ENCODE measurements at places on chromosomes 6 and 20.

- DNase-seq, result no peak
Observed at GRCh38 chr20:59182401-59183044, 18.9 kb downstream of the ZNF831 start.

- DNase-seq, result no peak
Observed at GRCh38 chr6:110147870-110148269, 31.6 kb downstream of the WASF1 start.

DNA sequence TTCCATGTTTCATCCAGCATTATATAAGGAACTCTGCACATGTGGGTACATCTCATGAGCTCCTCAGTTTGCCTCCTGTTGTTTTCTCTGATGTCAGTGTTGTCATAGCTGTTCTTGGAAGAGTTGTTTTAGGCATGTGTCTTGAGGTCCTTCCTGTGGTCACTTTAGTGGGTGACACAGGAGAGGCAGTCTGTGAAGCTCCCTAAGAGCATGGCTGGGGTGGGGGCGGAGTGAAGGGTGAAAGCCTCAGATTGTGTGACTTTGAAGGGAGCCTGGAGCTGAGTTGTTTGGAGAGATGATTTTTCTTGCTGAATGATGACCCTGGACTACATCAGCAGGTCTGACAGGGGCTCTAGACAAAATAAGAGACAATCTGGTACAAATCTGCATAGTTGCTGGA lies 37.7 kb downstream of the PPP1R14C start:
- DNase-seq, result no peak

- DNase-seq, result no peak
Observed at GRCh38 chr6:130158056-130158455, 64.7 kb downstream of the SAMD3 start.

DNA sequence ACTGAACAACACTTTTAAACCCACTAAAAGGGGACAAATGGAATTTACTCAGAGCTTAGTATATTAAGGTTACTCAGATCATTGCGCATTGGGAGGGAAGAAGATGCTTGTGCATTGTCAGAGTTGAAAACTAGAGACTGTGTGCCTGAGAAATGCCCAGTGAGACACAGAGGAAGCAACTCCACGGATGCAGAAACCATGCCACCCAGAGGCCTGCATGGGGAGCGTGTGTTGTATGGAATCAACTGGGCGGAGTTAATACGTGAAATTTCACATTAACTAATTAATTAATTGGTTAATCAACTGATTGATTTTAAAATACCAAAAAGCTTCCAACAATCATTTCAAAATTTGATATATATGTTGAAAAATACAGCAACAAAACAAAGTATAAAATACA lies 391.6 kb downstream of the PLCB1 start:
- DNase-seq, result no peak

DNA sequence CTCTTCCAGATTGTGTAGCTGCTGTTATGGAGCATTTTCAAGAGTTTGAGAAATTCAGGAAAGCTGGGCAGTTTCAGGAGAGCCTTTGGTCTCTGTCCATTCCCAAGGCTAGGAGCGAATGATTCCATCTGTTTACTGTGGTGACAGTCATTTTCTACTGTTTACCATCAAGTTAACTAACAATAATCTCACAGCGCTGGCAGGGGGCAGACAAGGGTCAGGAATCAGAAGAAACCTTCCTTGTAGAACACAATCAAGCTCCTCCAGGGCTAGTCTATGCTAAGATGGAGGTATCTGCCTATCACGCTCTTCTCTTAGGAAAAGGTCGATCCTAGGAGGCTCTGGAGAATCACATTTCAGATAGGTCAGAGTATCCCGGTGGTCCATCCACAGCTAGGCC lies 293.9 kb downstream of the KIF16B start:
- no peak for DNase-seq

DNA sequence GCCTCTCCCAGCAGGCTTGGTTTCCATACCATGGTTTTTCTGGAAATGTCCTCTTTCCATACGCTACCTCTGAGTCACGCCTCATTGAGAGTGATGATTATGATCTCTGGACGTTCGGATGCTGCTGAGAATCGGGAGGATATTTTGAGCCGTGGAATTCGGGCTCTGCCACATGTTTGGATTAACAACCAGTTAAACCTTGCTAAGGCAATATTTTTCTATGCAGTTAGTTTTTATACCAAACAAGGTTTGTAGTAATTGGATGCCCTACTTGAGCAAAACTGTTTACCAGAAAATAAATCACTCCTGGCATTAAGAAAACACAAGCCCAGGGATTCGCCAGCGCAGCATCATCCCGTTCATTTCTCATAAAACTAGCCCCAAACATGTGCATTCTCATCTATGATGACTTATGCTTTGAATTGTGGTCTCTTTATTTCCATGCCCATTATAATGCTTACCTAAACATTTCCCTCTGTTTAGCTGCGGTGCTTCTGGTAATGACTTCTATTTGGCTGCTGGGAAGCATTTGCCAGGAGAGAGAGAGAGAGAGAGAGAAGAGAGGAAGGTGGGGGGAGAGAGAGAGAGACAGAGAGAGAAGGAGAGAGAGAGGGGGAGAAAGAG lies 198.9 kb downstream of the CLIC5 start:
- no peak for DNase-seq

- no peak for DNase-seq
Observed at GRCh38 chr20:20211274-20211987, 156.5 kb upstream of the INSM1 start.

GRCh38 chr6:56718236-56718635 lies 75.5 kb upstream of the DST start:
- DNase-seq, result no peak

DNA sequence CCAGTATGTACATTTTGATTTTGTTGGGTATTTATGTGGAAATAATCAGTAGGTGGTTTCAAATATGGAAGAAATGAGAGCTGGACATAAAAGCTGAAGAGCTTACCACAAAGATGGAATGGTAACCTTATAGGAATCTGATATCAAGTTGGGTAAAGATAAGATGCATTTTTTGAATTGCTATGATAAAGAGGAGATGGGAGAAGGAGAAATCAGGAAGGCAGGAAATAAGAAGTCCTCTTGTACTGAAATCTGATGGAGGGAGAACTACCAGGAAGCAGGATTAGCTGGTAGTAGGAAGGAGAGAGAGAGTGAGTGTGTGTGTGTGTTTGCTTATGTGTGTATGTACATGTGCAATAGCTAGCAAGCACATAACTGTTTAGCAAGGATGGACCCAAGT lies 468.4 kb downstream of the PHF3 start:
- no peak for DNase-seq

- no peak for DNase-seq
Observed at GRCh38 chr6:46773201-46773855, 19.9 kb upstream of the MEP1A start.

DNA sequence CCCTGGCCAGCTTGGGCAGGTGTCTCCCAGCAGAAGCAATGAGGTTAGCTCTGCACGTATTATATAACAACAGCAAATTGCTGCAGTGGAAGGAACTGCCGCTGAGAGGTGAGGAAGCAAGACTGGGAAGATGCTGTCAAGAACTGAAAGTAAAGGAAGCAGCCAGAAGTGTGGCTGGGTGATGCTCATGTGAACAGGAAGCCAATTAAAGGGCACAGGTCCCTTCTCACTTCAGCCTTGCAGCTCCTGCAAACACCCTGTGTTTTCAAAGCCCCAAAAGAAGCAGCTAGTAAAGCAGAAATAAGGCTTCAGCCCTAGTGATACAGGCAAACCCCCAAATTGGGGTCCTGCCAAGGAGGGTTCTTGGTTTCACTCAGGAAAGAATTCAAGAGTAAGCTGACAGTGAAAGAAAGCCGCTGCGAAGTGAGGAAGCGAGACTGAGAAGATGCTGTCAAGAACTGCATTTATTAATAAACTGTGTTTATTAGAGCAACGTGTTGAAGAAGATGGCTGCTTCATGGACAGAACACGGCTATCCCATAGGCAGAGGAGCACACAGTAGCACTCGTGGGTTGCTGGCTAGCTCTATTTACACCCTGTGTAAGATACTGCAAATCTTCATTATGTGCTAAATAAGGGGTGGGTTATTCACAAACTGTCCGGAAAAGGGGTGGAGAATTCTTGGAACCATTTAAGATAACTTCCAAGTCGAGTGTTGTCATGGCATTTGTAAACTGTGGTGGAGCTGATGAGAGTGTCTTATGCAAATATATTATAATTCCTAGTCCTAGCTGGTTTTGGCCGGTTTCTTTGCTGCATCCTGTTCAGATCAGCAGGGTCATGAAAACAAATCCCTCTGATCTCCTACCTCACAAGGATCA lies 152.2 kb downstream of the LINC00237 start:
- DNase-seq, result no peak

DNA sequence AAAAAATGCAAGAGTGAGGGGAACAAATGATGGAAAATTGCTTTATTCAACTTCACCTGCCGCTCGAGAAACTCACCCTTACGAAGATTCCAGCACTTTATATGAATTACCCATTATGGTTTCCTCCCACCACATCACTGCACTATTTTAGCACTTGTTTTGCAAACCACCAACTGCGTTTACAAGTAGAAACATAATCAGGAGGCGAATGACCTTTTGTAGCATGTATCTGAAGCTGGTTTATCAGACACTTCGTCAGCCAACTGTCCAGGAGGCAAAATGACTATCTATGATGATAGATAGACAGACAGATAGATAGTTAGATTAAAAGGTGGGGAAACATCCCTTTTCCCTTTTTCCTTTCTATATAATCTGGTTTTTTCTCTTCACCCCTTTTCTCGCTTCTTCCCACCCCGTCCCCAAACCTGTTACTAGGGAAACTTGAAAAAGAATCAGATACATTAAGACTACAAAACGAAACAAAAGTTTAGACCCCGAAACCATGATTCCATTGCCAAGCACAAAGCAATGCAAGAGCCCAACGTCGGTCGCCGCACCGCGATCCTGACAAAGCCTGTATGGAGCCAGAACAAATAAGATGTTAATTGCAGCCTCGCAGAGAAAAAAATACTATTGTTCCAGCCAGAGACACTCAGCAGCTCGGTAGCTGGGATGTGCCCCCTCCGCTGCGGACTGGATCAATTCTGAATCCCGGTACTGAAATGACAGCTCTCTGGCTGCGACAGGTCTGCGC lies 933 bp upstream of the ADGRB3 start:
- DNase-seq, result no peak

DNA sequence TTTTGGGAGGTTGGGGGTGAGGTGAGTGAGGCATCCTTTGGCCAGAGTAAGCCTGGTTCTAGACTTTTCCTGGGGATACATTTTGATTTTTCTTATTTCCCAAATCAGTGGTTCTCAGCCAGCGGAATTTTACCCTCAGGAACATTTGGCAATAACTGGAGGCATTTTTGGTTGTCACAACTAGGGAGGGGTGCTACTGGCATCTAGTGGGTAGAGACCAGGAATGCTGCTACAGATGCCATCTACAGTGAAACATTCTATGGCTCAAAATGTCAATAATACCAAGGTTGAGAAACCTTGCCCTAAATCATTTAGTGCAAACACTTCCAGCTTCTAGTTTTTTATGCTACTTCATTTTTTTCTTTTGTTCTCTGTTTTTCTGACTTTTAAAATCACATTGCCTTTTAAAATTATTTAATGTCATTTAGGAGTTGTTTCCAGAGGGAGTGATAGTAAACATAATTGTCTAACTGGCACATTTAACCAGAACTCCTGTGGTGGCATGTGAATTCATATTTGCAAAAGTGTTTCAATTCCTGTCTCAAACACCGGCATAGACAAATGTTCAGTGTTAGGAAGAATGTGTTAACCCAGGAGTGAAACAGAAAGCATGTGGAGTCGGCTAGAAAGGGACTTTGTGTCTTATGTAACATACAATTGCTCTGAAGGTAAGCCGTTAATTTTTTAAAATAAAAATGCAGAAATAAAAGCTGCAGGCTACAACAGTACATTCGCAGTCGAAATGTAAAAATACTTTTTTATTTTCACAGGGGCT lies 59.0 kb downstream of the QRSL1 start:
- DNase-seq, result no peak

- DNase-seq, result peak; percentile 46
Observed at GRCh38 chr6:26199057-26199772, 112.0 kb downstream of the HFE start.

DNA sequence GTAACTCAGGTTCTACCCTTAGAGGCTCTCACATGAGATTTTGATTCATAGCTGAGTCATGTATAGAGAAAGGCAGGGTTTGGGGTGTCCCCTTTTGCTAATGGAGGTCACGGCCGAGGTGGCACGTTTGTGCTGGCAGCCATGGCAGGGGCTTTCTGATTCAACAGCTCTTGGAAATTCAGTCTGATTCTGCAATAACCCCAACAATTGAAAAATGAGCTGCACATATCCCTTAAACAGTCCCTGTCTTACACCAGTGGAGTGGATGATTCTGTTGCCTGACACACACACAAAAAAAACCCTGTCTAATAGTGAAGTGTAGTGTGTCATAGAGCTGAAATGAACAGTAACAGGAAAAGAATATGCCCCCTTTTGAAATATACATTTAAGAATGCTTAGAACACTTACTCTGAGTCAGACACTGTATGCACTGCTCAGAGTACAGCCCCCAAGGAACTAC lies 40.4 kb upstream of the ARG1 start:
- DNase-seq, result peak; percentile 29

- no peak for DNase-seq
Observed at GRCh38 chr6:56851074-56851473, 103.8 kb upstream of the BEND6 start.

- DNase-seq, result no peak
Observed at GRCh38 chr6:106988664-106989063, 14.1 kb upstream of the CD24 start.

DNA sequence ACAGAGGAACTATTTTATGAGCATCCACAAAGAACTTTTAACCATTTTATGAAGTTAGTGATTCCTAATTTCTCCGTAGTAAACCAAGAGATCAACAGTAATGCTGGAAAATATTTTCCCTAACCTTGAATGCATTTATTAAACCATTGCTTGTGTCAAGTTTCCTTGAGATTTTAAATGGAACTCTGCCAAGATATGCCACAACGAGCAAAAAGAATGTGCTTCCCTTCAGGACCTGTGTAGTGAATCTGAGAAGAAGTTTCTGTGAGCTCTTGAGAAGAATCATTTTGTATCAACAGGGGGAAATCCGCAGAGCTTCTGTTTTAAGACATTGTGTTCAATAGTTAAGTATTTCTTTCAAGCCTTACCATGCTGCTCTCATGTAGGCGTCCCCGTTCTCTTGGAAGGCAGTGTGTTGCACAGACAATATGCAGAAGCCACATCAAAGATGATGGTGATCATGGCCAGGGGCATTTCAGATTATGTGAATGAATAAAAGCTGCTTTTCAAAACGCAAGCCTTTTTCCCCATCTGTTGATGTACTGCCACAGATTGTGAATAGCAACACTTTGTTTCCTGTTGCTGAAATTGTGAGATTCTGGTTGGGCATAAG lies 439.8 kb downstream of the BMP2 start:
- no peak for DNase-seq

All from activated CD4-positive, alpha-beta T cell treated with anti-CD3 and anti-CD28 coated beads for 24 hours (primary cell).